Tongue (tissue), 3 donors: ENCODE measurements at places on chromosomes 2 and 18. TPM values are rescaled to one million over a fixed set of nuclear protein-coding genes. Genes with fewer than 3 reads are reported as not detected.
A peak's percentile ranks its signal among the peaks of the same experiment; 100 is the strongest.

The GKN1 gene
- not detected for total RNA-seq

The ERBB4 gene
- 17.8 TPM for total RNA-seq

The ERFE gene
- 14.1 TPM for total RNA-seq

The SPP2 gene
- total RNA-seq, result not detected

The PTCD3 gene
- 152 TPM for total RNA-seq

The KIAA2012 gene
- 0.21 TPM for total RNA-seq

GRCh38 chr2:124778076-124778475 lies 753.0 kb downstream of the CNTNAP5 start:
- DNase-seq, result no peak

The PHOSPHO2 gene
- total RNA-seq, result 5.0 TPM

DNA sequence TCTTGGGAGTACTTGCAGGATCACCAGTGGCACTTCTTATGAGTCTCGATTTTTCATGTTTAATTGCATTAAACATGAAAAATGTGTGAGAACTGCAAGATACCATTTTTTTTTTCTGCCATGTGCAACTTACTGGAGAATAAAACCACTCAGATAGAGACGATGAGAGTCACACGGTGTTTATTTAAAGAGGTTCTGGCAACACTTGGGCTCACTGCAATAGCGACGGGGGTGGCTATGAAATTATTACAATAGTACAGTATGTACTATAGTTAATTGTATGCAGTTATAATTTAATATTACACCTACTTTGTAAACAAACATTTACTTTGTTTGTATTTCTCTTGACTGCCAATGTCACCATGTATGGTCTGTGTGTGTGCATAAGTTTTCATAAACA lies 479.8 kb downstream of the NUP35 start:
- DNase-seq, result no peak

- DNase-seq, result peak; percentile 1
Measured at GRCh38 chr2:155250800-155251199, 552.3 kb downstream of the KCNJ3 start.

The CD8B gene
- total RNA-seq, result 1.0 TPM

The NEB gene
- total RNA-seq, result 2,139 TPM

The DYNC1I2 gene
- 123 TPM for total RNA-seq

GRCh38 chr2:70837980-70838925 lies 2.6 kb upstream of the CD207 start:
- no peak for DNase-seq

The HOXD12 gene
- not detected for total RNA-seq

The DIS3L2 gene
- total RNA-seq, result 34.7 TPM

DNA sequence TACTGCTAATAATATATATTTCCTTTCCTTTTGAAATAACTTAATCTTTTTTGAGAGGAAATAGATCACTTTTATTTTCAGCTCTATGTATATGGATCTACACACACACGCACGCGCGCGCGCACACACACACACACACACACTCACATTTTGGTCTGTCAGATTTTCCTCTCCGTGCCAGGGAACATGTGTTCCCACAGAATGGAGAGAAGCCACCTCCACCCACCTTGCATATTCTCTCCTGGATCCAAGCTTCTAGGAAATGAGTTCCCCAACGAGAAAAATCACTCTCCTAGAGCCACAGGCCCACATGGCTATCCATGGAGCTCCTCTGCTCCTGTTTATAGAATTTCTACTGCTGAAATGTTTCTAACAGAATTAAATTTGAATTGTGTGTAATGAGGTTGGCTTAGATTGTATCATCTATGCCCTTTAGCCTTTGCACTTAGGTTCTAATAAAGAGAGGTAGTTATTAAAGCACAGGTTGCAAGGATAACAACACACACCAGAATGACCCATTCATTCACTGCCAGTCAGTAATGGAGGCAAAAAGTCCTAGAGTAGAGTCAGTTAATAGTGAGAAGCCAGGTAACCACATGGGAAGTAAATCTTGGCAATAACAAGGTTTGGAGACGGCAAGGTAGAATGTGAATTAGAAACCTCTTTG lies 19.7 kb downstream of the IFIH1 start:
- no peak for DNase-seq

DNA sequence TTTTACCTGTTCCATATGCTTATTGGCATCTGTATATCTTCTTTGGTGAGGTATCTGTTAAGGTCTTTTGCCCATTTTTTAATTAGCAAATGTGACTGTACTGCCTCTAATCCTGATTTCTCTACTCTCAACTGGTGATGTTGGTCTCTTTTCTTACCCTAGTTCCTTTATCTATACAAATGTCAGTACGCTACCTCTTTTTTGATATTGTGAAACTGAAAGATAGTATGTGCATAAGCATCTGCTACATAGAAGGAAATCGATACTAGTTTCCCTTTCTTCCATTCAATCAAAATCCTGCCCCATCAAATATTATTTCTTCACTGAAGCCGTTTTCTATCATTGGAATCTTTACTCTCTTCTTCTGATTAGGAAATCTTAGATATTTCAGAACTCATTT lies 194.9 kb upstream of the SPOPL start:
- DNase-seq, result no peak

The MYL12B gene
- total RNA-seq, result 155 TPM

The CHRND gene
- total RNA-seq, result 34.2 TPM

The SCN7A gene
- 71.0 TPM for total RNA-seq

GRCh38 chr2:35822716-35823115 lies 532.9 kb upstream of the CRIM1 start:
- no peak for DNase-seq

The E2F6 gene
- total RNA-seq, result 25.8 TPM

The KIAA1328 gene
- total RNA-seq, result 18.1 TPM

The SCG2 gene
- total RNA-seq, result 2.4 TPM

- no peak for DNase-seq
Measured at GRCh38 chr2:98891591-98891990, 44.4 kb downstream of the CRACDL start.

GRCh38 chr2:113216891-113217454 lies 43.2 kb downstream of the PSD4 start:
- DNase-seq, result no peak

The WDR43 gene
- 70.2 TPM for total RNA-seq

The VWC2L gene
- not detected for total RNA-seq

DNA sequence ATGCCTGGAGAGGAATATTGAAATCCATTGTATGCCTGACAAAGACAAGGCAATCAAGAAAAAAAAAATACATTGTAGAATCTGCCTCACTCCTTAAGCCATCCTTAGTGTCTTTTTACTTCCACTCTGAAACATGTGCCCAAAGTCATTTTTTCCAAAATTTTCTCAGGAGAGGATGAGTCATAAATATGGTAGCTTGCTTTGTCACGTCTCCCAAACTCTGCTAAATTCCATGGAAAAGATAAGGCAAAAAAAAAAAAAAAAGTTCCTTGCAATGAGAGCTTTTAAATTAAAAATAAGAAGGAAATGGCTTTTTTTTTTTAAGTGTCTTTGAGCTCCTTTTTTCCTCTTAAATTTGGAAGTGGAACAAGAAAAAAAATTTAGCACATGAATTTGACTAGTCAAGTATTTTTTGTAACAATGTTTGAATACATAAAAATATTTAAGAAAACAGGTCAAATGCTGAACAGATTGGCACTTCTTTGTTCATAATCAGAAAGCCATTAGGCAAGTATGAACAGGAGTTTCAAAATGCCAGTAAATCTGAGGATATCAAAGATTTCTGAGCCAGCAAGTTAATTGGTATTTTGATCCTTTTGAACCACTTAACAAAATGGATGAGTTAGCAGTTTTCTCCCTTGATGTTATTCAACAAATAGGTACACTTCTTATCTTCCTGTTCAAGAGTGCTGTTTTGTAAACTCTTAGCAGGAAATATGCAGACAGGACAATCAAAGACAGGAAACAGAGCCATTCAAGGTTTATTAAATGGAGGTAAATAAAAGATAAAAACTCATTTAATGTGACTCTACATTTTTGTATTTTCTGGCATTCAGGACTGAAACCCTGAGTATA lies 247.3 kb upstream of the SP5 start:
- DNase-seq, result no peak

DNA sequence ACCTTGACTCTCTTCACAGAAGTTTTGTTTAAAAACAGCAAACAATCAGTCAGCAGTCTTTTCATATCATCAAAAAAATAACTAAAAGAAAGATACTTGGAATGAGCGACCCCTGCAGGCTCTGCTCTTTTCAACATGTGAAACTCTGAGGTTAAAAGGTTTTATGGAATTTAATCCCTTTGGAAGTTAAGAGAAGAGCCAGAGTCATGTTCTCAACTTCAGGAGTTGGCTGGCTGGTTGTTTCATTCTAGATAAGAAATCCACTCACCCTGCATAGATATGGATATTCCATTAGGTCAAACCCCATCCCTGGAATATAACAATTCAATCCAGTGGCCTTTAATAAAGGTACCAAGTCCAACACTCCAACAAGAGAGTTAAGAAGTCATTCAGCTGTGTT lies 115.6 kb upstream of the RMDN2 start:
- DNase-seq, result peak; percentile 61

- DNase-seq, result no peak
Measured at GRCh38 chr2:205017381-205017780, 472.1 kb downstream of the PARD3B start.
